ENCODE measurements at places on chromosomes 3 and 15.

- no peak for DNase-seq
These were observed 168.7 kb upstream of the RASGRP1 start for GRCh38 chr15:38733331-38733730.

- no peak for DNase-seq
These were observed 82.9 kb upstream of the DGKG start for GRCh38 chr3:186444974-186445373.

GRCh38 chr3:126200534-126200933, 20.1 kb upstream of the ALDH1L1 start:
- DNase-seq: no peak

- no peak for DNase-seq
These were observed 78.7 kb upstream of the COL6A5 start for GRCh38 chr3:130266817-130267216.

DNA sequence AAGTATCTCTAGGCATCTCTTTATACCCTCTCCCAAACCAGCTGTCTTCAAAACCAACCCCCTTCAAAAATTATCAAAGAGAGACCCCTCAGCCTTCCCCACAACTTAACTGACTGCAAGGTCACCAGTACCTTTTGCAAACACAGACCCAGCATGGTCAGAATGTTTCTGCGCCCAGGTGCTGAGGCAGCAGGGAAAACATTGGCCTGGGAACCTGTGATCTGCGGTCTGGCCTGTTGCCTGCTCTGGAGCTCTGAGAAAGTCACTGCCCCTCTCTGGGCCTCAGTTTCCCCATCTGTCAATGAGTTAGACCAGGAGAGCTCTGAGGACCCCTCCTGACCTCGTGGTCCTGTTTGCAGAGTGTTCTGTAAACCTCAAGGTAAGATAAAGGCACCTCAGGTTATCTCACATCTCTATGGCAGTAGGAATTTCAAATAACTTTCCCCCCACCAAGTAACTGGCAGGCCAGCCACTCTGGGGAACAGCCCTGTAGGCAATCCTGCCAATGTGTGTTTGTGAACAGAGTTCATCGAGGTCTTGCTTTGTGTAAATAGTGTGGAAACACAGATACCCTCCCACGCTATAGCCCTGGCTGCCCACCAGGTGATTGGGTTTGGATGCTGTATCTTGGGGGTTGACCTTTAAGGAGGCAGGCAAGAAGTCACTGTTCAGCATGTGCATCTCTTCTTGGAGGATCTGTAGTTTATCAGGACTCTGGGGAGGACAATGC, 50.0 kb upstream of the SMAD6 start:
- no peak for DNase-seq

- no peak for DNase-seq
These were observed 39.2 kb upstream of the TGFBR2 start for GRCh38 chr3:30567139-30567753.

DNA sequence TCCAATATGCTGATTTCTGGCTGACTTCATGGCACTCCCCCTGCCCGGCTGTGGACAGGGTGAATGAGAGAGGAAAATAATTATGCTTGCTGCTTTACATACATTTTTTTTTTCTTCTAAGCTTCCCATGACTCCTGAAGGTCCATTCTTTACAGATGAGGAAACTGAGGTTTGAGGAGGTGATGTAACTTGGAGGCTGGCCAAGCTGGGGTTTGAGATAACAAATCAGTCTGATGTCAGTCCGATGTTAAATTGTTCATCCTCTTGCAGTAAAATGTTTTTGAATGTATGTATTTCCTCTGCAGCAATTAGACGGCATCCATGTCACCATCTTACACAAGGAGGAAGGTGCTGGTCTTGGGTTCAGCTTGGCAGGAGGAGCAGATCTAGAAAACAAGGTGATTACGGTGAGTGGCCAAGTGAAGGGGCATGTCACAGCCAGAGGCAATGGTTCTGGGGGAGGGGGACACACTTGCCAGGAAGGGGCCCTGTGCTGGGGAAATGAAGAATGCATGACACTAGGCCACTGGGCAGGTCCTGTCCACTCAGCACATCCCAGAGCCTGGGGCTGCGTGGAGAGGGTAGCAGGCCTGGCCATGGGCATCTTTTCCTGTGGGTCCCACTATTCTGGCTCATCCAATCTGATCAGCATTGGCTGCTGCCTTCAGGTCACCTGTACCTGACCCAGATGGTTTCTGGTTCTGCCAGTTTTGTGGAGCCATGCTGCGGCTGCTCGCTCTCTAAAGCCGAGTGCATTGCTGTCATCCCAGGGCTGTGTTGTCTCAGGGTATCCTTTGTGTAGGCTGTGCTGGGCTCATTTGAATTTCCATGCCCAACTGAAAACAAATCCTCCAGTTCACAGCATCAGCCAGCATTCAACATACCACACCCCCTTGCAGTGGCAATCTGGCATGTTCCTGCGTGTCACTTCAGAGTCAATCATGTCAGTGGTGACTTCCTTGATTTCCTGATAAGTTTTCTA, 20.4 kb downstream of the STARD5 start:
- DNase-seq: no peak

GRCh38 chr3:194986208-194987043, 284.5 kb downstream of the XXYLT1 start:
- no peak for DNase-seq

DNA sequence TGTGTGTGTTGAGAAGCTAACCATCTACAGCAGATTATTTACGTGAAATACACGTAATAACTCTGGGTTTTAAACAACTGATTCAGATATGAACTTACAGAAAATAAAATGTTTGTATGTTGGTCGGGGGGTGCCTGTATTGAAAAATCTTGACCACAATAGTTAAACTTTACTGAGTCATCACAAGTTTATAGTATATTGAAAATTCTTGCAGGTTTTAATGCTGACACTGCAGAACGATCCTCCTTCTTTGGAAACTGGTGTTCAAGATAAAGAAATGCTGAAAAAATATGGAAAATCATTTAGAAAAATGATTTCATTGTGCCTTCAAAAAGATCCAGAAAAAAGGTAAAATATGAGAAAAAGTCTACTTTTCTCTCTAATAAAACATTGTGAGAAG, 41.3 kb upstream of the SLC22A13 start:
- no peak for DNase-seq

- DNase-seq: no peak
These were observed 142.2 kb upstream of the CNTN3 start for GRCh38 chr3:74756674-74757073.

GRCh38 chr15:32716915-32717425, 834 bp upstream of the GREM1 start:
- DNase-seq: no peak

- DNase-seq: no peak
These were observed 154.4 kb upstream of the RARB start for GRCh38 chr3:25273582-25274171.

DNA sequence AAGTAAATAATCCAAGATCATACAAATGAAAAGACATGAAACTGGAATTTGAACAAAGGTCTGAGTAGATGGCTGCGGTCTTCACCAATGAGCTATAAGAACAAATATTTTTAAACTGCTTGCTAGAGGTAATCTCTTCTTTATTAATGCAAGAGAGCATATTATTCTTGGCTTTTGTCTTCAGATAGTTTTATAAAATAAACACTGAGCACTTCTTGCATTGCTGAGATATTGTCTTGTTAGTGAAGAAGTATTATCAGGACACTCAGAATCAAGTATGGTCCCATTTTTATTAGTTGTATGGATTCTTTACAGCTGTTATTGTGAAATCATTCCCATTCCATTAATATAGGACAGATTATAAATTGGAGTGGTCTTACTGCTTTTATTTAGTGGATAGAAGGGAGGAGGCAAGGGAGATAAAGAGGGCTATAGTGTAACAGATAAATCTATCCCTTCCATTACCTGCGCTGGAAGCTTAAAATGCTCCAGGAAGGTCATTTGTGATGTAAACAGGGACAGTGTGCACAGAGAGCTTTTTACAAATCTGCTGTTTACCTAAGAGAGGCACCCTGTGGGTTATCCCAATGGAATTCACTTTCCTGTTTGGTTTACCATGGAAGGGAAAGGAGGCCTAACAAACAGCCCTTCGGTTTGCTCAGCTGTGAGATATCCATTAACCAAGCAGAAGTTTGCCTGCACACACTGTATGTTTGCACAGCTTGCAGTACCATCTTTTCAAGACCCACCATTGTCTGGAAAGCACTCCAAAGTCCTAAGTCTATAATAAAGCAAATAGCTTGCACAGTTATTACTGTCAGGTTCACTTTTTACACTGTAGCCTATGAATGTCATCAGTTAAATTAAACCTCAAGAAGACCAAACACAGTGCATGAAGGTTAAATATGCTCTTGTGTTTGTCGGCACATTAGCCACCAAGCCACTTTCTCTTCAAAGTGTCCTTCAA, 347.7 kb upstream of the TGFBR2 start:
- no peak for DNase-seq

GRCh38 chr3:57006179-57006657, 54.2 kb upstream of the SPATA12 start:
- DNase-seq: no peak

- no peak for DNase-seq
These were observed 5.0 kb downstream of the LMCD1 start for GRCh38 chr3:8506571-8507061.

- no peak for DNase-seq
These were observed 4.6 kb downstream of the WDR53 start for GRCh38 chr3:196563721-196564225.

DNA sequence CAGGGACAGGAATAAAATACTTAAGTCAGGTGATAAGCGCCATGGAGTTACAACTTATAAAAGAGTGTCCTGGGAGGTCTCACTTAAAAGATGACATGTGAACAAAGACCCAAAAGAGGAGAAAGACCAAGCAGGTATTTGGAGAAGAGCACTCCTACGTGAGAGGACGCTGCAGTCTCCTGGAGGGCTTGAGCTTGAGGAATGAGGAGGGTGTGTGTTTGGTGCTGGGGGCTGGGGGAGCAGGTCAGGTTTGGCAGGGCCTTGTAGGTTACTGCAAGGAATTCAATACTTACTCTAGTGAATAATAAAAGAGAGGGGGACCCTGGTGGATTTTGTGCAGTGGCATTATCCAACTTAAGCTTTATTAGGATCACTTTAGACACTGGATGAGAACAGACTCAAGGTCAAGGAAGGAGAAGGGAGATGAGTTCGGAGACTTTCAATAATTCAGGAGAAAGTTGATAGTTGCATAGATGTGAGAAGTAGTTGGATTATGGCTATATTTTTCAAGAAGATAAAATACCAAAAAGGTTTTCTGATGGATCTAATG, 32.4 kb downstream of the TNIK start:
- no peak for DNase-seq

DNA sequence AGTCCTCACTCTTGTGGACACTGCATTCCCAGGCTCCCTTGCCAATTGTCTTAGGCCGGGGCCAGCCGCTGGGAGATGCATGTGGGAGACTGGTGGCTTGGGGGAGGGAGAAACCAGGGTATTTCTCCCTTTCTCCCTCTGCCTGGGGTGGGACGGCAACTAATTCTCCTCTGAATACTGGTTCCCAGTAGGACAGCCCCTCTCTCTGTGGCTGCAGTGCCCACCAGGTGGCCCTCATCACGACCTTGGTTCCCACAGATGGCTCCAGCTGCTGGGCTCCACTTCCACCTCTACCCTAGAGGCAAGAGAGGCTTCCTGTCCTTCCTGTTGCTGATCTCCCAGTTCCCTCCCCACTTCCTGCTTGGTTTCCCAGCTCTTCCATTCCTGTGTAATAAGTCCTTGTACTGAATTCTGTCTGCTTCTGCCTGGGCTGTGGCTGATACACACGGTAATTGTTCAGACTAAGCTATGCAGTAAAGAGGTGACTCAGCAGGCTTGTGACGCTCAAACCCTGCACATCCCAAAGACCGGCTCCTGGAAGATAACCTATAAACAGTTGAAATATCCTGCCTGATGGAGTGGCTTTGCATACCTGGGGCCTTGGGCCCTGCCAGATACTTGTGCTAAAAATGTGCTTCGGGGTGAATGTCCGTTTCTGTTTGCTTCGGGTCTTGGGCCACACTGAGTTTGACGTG, 20.4 kb upstream of the COPG1 start:
- DNase-seq: no peak

- DNase-seq: no peak
These were observed 581.4 kb downstream of the MECOM start for GRCh38 chr3:169082076-169082475.

DNA sequence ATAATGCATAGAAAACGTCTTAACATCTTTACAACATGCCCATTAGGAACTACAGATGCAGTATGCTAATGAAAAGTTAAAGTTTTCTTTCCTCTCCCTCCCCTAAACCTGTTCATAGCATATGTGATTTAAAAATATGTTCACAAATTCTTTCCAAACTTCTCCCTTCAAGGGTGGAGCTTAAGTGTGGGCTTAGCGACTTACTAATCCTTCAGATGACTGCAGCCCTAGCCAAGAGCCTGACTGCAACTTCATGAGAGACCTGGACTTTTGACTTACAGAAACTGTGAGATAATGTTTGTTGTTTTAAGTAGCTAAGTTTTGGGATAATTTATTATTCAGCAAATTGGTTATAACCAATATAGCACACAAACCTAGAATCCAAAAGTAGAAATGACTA, 22.0 kb upstream of the ANXA2 start:
- no peak for DNase-seq

DNA sequence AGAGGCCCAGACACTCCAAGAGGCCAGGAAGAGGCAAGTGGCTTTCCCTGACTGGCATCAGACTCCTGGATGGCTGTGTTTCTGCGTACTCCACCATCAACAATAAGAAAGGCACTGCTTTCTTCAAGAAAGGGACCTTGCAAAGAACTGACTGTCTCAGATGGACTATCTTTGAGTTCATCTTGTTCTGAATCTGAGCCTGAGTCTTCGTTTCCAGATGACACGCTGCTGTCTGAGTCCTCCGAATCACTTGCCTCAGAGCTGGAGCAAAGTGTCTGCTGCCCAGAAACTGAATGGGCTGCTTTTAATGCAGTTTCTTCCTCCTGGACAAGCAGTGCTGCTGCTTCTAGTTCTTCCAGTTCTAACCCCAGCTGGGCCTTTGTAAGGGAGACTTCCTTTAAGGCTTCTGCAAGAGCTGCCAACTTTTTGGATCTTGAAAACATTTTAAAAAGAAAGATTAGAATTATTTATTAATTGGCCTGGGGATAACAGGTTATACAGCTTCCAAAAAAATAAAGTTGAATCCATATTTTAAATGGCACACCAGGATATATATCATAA, 97.8 kb downstream of the SHQ1 start:
- DNase-seq: no peak

DNA sequence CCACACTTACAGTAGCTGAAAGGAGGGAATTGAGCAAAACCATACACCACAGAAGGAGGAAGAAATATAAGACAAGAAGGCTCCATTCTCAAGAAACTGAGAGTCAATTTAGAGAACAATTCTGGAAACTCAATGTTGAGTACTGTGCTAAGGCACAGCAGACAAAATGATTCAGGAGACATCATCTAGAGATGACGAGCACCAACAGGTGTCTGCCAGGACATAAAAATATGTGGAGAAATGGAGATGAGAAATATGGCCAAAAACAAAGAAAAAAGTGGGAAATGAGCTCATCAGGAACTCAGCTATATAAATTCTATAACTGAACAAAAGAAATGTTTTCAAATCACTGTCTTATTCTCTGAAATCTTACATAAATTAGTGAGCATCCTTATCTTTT, 343.7 kb downstream of the ERC2 start:
- no peak for DNase-seq

GRCh38 chr3:126533506-126533905, 9.6 kb downstream of the CHST13 start:
- DNase-seq: no peak

- DNase-seq: no peak
These were observed 1298.5 kb downstream of the ROBO2 start for GRCh38 chr3:78338405-78338804.
